ENCODE measurements at places on chromosomes 1 and 21.

DNA sequence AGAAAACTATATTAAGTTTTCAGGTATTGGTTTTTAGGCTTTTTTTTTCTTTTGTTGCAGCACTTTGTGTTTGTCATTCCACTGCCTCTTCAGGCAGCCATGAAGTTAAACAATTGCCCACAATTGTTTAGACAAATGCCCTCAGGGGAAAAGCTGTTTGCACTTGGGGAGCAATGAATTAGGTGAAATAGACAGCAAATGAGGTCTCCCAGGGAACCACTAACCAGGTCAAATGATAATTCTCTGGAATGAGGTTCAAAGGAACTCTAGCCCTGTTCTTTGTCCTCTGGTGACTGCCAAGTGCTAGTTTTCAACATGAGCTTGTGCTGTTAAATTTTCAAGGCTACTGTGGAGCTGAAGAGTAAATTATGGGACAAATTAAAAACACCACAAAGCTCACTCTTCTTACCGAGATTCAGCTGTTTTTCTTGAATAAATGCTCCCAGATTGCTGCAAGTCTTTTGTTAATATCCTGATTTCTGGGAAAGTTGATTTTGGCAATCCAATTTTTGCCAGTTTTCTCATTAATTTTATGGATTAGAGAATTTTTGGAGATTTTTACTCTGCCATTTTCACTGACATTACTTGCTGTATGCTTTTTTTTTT is 15.1 kb upstream of the MAB21L3 start:
- DNase-seq: no peak

DNA sequence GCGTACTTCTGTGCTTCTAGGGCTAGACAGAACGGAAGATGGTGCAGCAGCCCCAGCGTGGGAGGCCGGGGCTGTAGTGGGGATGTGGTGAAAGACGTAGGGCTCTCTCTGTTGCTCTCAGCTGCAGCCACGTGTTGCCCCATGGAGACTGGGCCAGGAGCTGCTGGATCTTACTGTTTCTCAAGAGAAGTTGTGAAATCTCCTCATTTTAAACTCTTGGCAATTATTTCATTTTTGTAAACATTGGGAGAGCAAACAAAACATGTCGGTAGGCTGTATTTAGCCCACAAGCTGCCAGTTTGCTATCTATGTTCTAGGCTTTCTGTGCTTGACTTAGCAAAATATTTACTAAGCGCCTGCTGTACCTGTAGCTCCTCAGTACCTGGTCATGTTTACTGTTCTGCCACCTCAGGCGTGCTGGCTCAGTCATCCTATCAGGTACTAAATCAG is 15.9 kb upstream of the ELOA start:
- peak; percentile 9 for DNase-seq

GRCh38 chr1:28740118-28740517 is 3.4 kb downstream of the YTHDF2 start:
- DNase-seq: no peak

- DNase-seq: no peak
Observed at GRCh38 chr1:115170961-115171392, 81.7 kb upstream of the TSPAN2 start.

- no peak for DNase-seq
Observed at GRCh38 chr1:11729498-11730428, 6.2 kb upstream of the AGTRAP start.

DNA sequence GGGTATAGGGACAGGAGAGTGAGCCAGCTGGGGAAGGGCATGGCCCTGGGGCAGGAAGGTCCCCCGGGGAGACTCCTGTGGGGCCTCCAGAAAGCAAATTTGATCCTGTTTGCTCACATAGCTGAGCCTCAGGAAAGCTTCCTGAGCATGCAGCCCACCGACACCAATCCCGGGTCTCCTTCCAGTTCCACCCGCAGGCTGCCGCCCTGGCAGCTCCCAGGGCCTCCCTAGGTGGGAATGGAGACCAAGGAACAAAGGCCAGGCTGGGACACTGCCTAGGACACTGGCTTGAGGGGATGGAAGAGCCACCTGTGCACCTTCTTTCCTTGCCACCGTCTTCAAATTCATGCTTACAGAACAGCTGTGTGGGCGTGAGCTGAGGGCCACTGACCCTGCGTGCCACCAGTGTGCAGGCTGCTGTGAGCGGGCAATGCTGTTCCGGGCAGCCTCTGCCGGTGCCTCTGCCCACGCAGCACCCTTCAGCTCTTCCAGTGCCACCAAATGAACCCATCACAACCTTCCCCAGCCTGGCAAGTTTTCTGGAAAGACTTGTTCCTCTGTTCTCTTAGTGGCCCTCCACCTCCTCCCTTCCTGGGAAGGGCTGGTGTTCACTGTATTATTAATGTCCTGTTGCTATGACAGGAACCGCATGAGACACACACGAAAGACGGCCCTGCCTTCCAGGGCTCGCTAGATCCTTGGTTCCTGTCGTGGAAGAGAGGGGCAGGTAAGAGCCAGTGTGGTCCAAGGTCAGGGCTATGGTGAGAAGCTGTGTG is 53.6 kb downstream of the ACBD3 start:
- DNase-seq: no peak

- DNase-seq: no peak
Observed at GRCh38 chr1:164771619-164772361, 212.8 kb downstream of the PBX1 start.

GRCh38 chr1:241598249-241598648 is 41.9 kb downstream of the CHML start:
- no peak for DNase-seq

GRCh38 chr1:21239221-21239620 is 51.0 kb downstream of the ECE1 start:
- DNase-seq: no peak

GRCh38 chr1:52192436-52192835 is 50.5 kb downstream of the ZFYVE9 start:
- DNase-seq: no peak

DNA sequence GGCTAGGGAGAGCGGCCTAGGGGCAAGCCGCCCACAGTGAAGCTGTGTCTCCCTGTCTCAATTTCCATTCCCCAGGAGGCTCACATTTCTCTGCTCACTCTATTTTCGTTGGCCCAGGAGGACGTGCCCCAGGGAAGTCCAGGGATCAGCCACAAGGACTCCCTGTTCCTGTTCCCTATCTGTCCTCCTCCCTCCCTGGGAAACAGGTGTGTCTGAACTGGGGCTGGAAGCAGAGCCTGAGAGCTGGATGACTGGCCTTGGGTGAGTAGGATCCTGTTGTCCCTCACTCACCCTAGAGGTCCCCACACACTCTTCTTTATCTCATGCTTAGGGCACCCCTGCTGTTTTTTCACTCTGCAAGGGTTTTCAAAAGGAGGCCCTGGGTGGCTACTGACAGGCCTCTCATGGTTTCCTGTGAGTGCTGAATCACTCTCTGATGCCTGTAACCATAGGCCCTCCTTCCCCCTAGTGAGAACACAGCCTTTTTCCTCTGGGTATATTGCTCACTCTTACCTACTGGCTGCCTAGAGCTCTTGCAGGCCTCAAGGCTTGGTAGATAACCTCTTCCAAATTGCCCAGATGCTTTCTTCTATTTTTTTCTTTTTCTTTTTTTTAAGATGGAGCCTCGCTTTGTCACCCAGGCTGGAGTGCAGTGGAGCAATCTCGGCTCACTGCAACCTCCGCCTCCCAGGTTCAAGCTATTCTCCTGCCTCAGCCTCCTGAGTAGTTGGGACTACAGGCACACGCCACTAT is 3.3 kb upstream of the UTP11 start:
- no peak for DNase-seq

Measured in activated effector memory CD4-positive, alpha-beta T cell treated with anti-CD3 and anti-CD28 coated beads, Interleukin-2, amount 50 U/mL, for 16 hours (primary cell).